ENCODE measurements at places on chromosomes 16 and 17.

DNA sequence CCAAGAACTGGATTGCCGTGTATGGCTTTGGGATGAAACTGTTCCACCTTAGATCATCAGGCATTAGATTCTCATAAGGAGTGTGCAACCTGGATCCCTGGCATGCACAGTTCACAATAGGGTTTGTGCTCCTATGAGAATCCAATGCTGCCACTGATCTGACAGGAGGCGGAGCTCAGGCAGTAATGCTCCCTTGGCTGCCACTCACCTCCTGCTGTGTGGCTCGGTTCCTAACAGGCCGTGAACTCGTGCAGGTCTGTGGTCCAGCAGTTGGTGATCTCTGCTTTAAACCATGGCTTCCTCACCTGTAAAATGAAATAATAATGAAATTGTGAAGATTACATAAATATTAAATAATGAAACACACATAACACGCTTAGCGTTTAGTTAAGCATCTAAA, 45.5 kb upstream of the FBXO47 start:
- DNase-seq, result no peak

DNA sequence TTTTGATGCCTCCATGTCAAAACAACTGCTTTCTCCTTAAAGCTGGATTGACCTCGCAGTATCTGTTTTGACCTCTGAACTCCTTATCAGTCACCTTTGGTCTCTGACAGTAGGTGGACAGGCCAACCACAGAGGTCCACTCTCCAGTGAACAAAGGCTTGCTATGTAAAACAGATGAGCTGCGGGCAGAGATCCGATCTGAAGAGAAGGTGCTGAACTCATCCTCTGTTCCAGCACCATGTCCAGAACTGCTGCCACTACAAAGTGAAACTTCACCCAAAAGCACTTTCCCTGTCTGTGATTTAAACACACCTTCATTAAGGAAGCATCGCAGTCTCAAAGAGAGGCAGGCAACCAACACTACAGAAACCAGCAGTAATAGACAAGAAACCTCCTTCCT, 117.3 kb upstream of the CORO6 start:
- no peak for DNase-seq

- no peak for DNase-seq
These were observed 39.0 kb downstream of the CCDC182 start for GRCh38 chr17:57705921-57706695.

- no peak for DNase-seq
These were observed 7.2 kb upstream of the CCL8 start for GRCh38 chr17:34312080-34312479.

DNA sequence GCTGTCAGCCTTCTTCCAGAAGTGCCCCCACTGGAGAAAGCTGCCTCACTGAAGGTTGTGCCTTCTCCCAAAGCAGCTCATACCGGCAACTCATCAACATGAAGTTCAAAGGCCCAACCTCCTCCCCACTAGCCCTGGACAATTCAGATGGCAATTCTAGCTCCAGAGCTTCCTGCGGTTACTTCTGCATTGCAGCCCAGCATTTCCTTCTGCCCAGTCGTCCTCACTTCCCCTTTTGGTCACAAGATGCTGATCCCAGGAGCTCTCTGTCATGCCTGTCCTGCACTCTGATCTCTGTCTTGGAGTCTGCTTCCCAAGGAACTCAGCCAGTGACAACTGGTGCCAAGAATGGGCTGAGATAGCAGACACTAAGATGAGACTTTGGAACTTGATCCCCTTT, 178.2 kb upstream of the SOX9 start:
- no peak for DNase-seq

GRCh38 chr17:56819431-56820145, 14.1 kb downstream of the C17orf67 start:
- DNase-seq, result peak; percentile 78

DNA sequence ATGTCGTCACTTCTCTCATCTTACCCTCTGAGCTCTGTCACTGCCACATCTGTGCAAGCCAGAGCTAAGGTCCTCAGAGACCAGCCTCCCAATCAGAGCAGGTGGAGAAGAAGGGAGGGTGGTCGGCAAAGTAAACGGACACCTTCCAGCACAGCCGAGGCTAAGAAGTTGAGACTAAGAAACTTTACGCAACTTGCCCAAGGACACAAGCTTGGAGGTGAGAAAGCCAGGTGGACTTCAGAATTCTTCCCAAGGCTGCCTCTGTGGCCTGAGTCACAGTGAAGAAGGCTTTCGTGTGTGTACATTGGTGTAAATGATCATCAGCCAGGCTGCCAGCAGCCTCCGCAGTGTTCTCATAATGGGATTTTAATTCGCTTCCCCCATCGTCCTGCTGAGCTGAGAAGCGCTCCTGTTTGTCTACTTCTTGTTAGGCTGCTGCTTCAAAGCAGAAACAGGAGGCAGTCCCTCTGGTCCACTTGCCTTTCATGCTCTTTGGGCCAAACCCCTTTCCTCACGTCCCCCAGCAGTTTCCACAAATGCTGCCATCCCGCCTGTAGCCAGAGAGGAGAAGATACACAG, 125.0 kb upstream of the RPL38 start:
- no peak for DNase-seq

DNA sequence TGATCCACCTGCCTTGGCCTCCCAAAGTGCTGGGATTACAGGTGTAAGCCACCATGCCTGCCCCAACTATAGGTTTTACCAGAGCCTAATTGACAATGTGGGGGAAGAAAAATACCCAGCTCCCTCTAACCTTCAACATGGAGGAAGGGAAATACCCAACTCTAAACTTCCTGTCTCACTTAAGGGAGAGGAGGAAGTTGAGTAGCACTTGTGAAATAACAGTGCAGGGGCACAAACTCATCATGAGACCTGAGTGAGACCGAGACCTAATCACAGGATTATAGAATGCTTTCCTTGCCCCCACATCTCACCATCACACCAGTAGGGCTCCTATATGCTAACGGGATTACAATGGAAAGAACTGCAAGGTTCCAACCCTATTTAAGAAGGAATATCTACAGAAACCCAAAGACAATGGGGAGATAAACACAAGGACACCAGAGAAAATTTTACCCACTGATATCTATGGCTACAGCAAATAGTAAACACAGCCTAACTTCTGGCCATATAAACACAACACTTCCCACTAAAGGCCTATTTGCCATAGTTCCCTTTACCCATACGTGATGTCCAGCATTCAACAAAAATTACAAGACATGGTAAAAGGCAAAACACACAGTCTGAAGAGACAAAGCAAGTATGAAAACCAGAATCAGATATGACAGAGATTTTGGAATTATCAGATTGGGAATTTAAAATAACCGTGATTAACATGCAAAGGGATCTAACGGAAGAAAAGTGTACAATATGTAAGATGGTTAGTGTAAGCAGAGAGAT, 26.9 kb downstream of the OR3A1 start:
- DNase-seq, result no peak

GRCh38 chr16:55697867-55698266, 42.1 kb downstream of the SLC6A2 start:
- DNase-seq, result no peak

GRCh38 chr16:88782454-88783390, 2.3 kb downstream of the PIEZO1 start:
- DNase-seq, result no peak

- DNase-seq, result no peak
These were observed 3.7 kb downstream of the CRISPLD2 start for GRCh38 chr16:84823484-84823883.

- DNase-seq, result no peak
These were observed 7.8 kb downstream of the NR1D1 start for GRCh38 chr17:40092581-40092980.

- DNase-seq, result no peak
These were observed 4.1 kb downstream of the ADGRG1 start for GRCh38 chr16:57632568-57632967.

- DNase-seq, result no peak
These were observed 5.6 kb upstream of the NOTUM start for GRCh38 chr17:81966343-81967243.

GRCh38 chr17:82655038-82655479, 6.8 kb upstream of the WDR45B start:
- no peak for DNase-seq

- DNase-seq, result no peak
These were observed 65.4 kb downstream of the MRC2 start for GRCh38 chr17:62692721-62693431.

GRCh38 chr17:2385240-2386210, 15.3 kb downstream of the MNT start:
- no peak for DNase-seq

- DNase-seq, result no peak
These were observed 16.3 kb upstream of the CACNG4 start for GRCh38 chr17:66948061-66948750.

DNA sequence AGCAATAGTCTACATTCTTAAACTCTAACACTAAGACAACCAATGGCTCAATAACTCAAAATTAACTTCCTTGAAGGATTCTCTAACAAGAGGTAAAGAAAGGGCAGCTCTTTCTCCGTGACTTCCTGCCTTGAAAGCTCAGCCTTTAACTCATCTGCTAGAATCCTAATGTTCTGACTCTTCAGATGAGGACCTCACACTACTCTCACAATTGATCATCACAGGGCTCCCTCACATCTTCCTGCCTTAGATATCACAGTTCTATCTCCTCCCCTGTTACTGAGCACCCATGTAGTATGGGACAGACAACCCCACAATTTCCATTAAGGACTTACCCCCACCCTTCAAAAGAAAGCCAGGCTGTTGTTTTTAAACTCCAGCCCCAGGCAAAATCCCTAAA, 33.5 kb downstream of the SMURF2 start:
- no peak for DNase-seq

DNA sequence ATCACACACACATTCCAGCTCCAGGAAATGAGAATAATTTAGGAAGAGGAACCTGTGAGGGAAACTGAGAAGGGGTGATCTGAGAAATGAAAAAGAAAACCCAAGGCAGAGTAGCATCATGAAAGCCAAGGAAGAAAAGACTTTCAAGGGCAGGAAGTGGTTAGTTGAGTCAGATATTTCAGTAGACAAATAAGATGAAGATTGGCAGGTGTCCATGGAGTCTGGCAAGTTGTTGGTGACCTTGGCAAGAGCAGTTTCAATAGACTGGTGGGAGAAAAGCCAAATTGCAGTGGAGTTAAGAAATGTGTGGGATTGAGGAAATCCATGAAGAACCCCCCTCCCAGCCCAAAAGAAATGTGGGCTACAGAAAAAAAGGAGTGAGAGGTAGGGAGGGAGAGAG, 10.7 kb downstream of the GNAO1 start:
- no peak for DNase-seq

DNA sequence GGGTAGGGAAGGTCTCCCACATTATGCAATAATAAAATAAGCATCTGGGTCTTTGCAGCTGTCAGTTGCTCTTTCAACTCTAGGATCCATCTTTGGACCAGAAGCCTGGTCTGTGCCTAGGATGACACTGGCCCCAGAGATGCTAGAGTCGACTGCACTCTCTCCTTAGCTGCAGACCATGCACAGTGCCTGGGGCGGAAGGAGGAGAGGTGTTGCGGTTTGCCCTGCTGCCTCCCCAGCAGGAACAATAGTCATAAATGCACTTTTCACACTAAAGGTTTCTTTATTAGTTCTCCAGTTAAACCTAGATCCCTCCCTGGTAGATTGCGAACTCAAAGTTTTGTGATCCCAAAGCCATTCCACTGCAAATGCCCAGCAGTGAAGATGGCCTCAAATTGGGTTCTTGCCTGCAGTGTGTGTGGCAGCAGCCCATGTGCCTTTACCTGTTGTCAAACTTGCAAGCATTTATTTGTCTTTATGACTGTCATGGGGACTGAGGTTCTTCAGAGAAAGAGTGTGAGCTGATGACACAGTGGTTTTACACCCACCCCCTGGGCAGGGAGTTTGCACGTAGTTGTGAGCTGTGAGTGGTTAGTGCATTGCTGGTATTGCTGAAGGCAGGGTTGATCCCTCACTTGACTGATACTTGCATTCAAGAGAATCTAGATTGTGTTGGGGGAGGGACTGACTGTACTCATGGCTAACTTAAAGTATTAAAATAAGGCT, 10.3 kb downstream of the ATXN1L start:
- no peak for DNase-seq

GRCh38 chr17:81576621-81577277, 24.6 kb upstream of the FAAP100 start:
- no peak for DNase-seq

- no peak for DNase-seq
These were observed 219.3 kb downstream of the SPECC1 start for GRCh38 chr17:20228410-20228809.

GRCh38 chr16:75099738-75100602, 16.6 kb downstream of the LDHD start:
- no peak for DNase-seq

DNA sequence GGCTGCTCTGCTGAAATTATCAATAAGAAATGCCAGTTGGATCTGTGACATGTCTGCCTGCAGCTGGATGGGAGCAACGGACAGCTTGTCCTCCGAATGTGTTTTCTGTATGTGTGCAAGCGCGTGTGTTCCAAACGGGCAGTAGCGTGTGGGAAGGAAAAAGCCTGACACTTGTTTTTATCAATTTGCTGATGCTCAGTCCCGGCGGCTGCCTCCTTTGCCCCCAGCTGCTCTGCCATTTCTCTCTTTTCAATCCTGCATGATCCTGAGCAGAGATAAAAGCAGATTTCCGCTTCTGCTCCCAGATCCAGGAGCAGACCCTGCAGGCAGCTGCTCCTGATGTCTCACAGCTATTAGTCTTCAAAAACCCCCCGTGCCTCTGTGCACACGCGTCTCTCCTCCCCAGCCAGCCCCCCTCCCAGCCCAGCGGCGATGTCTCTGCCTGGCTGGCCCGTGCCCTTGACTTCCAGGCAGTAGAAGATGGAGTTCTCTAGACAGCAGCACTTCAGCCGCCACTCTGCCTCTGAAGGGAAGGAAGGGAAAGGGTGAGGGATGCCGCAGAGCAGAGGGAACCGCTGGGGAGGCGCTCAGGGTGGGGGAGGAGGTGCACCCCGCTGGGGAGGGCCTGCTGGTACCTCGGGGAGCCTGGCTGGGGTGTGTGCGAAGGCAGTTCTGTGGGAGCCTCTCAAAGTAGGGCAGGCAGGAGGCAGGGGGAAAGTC, 4.1 kb downstream of the PRCD start:
- DNase-seq, result no peak

DNA sequence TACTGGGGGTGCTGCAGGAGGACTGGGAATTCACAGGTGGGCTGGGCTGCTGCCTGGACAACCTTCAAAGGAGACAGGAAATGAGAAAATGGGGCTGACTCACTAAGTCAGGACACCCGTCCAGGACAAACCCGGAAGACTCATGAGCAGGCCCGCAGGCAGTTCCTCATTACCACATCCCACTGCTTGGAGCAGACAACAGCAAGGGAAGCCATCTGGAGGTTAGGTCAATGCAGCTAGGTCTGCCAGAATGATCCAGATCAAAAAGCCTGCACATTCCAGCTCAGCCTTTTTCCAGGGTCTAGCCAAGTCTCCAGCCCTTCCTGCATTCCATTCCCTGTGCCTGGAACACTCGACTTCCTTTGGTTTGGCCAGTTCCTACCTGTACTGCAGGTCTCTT, 536.5 kb upstream of the CDH11 start:
- DNase-seq, result no peak

Data from germinal center (tissue), 1 donor.